ENCODE measurements at places on chromosomes 2 and 18.

DNA sequence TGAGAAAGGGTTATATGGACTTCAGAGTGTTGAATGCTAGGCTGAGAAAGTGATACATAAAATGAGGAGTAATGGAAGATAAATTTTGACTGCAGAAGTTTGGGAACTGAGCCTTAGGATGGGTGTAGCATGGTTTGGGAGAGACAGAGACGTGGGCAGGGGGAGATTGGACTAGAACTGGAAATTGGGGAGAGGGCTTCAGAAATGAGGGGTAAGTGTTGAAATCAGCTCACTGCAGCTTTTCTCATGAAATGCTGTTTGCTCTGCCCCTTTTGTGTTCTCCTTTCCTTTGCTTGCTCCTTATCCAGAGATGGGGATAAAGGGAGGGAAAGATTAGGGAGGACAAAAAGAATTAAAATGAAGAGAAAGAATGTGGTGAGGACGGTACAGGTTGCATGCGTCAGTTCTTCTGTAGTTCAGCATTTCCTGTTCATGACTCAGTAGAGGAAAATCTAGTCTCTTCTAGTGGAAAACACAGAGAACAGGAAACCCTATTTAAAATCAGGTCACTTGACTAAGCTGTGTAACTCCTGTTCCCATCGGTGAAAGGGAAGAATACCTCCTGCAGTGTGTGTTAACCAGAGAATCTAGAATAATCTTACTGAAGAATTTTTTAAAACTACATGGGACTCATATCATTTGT lies 105.6 kb downstream of the CRIM1 start:
- DNase-seq, result no peak

- no peak for DNase-seq
Measured at GRCh38 chr2:164457271-164457670, 164.0 kb downstream of the GRB14 start.

- DNase-seq, result no peak
Measured at GRCh38 chr2:207387001-207387571, 142.7 kb upstream of the CREB1 start.

- DNase-seq, result no peak
Measured at GRCh38 chr18:42742474-42742873, 373.0 kb downstream of the RIT2 start.

- no peak for DNase-seq
Measured at GRCh38 chr2:187580462-187581124, 26.4 kb upstream of the TFPI start.

GRCh38 chr18:74225193-74225840 lies 66.4 kb downstream of the CYB5A start:
- DNase-seq, result no peak

DNA sequence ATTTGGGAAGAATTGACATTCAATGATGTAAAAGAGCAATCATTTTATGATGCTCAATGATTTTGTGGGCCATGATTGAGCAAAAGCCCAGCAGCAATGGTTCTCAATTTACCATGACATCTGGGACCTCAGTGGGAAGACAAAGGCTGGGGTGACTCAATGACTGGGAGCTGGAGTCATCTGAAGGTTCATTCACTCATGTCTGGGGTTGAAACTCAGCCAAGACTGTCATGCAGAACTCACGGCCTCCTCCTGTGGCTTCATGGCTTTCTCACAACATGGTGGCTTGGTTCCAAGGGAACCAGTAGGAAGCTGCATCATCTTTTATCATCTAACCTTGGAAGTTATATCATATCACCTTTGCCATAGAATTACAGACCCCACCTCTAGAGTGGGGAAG lies 45.1 kb upstream of the CD226 start:
- DNase-seq, result no peak
